ENCODE measurements at places on chromosomes 2 and 18.

DNA sequence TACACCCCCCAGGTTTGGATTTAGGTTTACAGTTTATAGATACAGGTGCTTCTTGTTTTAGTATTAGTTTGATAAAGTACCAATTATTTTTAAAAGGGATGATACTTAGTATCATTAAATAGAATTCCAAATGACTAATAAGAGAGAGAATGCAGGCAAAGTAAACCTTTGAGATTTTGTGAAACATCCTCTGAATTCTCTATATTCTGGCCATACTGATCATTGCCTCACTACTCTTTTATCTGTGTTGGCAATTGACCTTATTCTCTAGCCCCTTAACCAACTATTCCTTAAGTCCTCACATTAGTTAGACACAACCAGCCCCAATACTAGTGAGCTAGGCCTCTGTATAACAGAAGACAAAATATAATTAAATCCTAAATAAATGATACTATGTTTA is 125.4 kb downstream of the COMMD1 start:
- DNase-seq, result no peak

GRCh38 chr2:8421658-8422449 is 260.0 kb upstream of the ID2 start:
- no peak for DNase-seq

DNA sequence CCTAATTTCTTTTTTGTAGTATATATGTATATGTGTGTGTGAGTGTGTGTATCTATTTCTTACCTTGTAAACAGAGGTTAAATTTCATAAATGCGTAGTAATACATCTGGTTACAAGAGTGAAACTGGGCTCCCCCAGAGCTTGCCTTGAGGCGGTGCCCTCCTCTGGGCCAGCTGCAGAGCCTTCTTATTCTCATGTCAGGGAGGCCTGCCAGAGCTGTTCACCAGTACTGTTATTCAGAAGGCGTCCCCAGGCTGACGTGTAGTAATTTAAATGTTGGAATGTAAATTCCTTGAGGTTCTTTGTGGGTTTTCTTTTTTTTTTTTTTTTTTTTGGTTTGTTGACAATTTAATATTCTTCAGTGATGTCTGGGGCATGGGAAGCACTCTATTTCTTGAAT is 11.2 kb downstream of the COPS8 start:
- DNase-seq, result no peak

DNA sequence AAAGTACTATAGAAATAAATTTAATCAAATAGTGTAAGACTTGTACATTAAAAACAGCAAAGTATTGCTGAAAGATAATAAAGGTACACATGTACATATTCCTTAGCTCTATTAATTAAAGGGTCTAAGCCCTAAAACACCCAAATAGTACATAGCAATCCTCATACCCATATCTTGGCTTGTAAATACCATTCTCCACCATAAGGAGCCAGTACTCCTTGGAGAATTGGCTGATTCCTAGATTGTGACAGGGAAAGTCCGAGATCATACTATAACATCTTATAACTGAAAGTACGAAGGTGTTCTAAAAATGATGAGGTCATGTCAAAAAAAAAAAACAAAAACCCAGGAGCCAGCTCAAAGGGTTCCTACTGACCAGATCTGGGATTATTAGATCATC is 614.6 kb downstream of the SUCLG1 start:
- no peak for DNase-seq

DNA sequence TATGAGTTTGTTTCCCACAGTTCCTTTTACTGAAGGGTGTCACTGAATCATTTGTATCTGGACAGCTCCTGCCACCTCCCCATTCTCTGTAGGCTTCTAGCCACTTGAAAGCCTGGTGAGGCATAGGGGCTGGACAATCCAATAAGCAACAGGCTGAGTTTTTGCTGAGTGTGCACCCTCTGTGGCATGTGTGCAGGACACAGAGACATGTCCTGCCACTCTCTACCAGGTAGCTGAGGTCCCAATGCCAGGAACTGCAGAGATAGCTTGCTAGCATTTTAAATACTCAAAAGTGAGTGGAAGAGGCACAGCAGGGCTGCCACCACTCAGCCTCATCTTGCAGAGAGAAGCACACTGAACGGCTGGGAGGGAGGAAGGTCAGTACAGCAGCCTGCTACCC is 77.2 kb upstream of the TFCP2L1 start:
- DNase-seq, result no peak

- DNase-seq, result no peak
Measured at GRCh38 chr2:29425866-29426265, 310.7 kb downstream of the CLIP4 start.

DNA sequence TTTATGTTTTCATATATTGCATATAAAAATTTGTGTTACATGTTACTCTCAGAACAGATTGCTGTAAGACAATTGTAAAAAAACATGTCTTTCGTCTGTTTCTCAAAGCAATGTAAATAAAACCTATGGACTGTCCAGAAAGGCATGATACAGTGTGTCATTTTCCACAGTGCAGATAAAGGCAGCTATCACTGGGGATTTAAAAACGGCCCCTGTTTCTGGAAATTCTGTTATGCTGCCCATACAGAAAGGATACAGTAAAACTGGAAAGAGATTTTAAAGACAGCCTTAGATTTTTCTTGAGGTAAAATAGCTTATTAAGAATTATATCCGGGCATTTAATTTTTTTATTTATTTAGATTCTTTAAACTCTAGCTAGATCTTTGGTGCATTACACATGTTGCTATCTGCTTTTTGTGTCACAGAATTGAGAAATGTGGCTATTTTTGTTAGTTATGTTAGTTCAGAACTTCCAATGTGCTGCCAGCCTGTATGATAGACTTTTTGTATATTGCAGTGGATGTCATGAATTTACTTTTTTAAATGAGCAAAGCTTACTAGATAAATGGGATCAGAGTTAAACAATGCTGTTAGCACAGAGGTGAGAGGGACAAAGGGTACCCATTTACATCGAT is 859 bp upstream of the INO80D start:
- no peak for DNase-seq

DNA sequence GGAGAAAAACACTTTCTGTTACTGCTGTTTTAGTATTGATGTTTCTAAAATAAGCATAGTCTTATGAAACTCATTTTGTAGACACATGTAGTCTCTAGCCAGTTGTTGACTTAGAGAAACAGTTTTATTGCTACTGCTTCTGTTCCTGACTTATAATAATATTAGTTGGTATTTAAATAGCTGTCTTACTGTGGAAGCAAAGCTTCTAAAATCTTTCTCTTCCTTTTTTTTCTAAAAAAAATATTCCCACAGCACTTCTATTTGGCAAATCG is 121.8 kb downstream of the MTX2 start:
- no peak for DNase-seq

DNA sequence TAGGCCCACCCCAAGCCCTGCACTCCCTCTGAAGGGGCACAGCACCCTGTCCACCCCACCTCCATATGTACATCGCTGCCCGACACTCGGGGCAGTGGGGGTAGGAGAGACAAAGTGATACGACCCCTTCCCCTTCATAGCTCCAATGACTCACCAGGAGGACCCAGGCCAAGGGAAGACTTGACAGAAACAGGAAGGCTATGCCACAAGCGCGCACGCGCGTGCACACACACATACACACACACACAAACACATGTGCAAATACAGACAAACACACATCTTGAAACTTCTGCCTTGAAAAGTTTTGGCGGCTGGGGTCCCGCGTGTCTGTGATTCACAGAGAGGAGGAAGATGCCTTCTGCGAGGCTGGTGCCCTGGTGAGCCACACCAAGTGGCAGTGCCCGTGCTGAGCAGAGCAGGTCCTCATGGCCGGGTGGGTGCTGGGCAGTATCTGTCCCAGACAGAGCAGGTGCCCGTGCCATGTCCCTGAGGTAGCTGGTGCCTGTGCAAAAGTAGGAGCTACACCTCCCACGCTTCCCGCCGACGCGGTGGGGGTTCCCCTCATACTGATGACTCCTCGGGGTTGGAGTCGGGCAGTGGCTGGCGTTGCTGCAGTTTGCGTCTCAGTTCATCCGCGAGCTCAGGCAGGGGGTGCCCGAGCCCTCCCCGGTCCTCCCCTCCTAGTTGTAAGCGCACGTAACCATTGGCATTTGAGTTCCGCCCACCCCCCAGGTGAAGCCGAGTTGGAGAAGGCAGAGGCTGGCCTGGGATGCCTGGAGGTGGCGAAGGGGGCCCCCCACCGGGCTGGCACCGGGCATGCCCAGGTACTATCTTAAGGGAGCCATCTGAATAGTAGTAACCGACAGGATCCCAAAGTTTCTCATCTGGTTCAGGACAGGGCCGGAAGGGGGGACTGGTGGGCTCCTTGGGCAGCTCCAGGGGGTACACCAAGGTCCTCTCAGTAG is 2.5 kb upstream of the ANKRD39 start:
- no peak for DNase-seq

GRCh38 chr2:38739524-38739923 is 11.6 kb downstream of the SRSF7 start:
- no peak for DNase-seq

DNA sequence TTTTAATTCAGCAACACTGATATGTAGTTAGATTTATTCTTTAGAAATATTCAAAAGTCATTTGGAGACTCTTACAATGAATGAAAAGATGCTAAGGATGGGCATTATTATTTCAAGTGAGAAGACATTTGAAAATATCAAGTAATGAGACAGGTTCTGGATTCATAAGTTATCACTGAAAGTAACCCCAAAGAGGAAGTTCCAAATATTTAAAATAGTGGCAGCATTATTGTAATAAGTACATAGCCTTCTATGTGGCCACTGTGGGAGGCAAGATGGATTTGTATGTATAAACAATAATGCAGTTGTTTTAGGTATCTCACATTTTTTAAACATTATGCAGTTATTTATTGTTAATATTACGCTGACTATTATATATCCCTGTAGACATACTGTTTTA is 29.7 kb downstream of the ZC3H6 start:
- DNase-seq, result no peak

Data from NCI-H1436 treated with DMSO at 0.1 percent for 48 hours (cell line).